Stimulated activated naive CD4-positive, alpha-beta T cell (primary cell): ENCODE measurements at places on chromosomes 4 and X.

DNA sequence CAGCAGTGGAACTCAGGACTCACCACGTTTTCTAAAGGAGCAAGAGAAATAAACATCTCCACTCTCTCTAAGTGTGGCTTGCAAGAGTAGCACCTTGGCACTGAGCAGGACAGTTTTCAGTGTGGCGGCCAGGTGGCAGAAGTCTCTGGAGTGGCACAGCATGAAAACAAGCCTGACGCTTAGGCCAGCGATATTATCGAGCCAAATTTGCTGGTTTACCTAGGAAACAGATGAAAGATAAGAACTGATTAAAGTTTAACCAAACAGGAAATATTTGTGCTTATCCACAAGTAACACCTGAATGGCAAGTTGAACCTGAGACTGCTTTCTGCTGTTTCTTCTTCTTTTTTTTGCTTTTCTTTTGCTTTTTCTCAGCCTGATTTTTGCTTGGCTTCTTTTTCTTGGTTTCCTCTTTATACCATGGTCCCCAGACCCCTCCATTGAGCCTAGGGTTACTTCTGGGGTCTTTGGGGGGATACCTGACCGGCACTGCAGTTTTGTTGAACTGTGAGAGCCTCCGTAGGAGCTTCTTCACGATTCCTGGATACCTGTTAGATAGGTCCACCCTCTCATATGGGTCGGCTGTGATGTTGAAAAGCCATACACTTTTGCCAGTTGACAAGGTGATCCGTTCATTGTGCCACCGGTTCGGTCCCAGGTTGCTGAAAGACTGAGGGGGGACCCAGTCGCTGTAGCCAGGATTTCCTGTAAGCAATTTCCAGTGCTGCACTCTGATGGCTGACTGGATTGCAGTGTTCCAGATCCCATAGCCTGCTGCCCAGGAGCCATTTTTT lies 77.3 kb downstream of the ARSJ start:
- DNase-seq: peak; percentile 28

DNA sequence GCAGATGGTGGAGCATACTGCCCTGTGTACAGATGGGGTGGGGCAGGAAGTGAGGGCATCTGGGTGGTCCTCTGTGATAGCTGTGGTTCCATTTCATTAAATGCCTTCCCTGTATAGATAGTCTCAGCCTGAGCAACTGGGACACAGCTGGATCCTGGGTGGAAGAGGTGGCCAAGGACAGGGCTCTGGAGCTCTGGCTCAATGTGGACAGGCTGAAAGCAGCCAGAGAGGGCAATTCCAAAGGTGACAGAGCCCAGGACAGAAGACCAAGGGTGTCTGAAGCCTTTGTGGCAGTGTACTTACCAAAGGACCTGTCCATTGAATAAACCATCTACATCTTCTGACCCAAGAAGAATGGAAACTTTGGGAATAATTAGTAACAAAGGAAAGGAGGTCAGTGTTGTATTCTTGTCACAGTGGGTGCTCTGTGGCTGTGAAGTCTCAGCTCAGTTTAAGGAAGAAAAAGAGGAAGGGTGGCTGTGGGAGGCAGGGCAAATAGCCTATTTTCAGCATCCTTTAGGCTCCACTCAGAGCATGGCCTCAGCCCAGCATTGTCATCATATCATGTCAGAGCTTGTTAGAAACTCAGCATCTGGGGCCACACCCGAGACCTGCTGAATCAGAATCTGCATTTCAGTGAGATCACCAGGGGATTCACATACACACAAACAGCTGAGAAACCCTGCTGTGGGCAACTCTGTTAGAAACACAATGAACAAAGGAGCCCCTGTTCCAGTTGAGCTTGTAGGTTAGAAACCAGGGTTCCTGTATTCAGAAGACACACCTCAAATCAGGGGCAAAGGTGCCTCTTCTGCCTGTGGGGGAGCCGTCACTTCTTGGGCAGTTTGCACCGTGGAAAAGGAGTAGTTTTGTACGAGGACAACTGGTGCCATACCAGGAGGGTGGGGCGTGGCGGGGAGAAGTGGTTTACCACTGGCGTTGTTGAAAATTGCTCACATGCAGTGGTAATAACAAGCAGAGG lies 168.6 kb downstream of the PTTG2 start:
- no peak for DNase-seq

- DNase-seq: no peak
Measured at GRCh38 chrX:48948589-48948988, 8.8 kb downstream of the OTUD5 start.

- no peak for DNase-seq
Measured at GRCh38 chr4:170306208-170306607, 216.5 kb upstream of the AADAT start.

GRCh38 chr4:4541040-4541631 lies 712 bp downstream of the STX18 start:
- no peak for DNase-seq

DNA sequence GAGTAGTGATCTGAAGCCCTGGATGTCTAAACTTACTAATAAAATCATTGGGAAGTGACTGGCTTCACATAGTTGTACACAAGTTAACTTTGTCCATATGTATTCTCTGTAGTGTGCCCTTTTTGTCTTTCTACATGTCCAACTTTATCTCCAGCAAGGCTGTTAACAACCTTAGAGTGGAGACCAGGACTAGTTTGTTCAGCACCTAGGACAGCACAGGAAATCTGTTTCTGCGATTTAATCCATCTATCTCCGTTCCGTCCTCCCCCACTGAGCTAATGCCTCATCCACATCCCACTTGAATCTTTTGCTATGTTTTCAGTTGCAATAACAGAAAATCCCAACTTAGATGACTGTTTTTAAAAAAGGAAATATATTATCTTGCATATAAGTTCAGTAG lies 3.4 kb upstream of the ARR3 start:
- no peak for DNase-seq

GRCh38 chr4:73139245-73139644 lies 69.7 kb upstream of the COX18 start:
- no peak for DNase-seq

- no peak for DNase-seq
Measured at GRCh38 chr4:148112231-148112982, 329.8 kb downstream of the NR3C2 start.

GRCh38 chr4:126440297-126440696 lies 1125.5 kb downstream of the FAT4 start:
- no peak for DNase-seq

DNA sequence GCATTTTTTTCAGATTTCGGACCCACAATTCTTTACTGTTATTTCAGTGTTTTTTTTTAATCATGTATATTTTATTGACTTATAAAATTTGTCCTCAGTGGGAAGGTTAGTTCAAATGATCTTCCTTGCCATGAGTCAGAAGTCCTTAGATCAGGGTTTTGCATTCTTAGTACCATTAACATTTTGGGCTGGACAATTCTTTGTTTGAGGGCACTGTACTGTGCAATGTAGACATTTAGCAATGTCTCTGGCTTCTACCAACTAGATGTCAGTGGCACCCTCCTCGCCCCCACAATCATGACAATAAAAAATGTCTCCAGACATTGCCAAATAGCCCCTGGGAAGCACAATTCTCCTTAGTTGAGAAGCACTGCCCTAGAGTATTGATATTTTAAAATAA lies 176.6 kb downstream of the VEGFC start:
- DNase-seq: no peak

GRCh38 chr4:164765833-164766232 lies 11.9 kb downstream of the SMIM31 start:
- DNase-seq: no peak

DNA sequence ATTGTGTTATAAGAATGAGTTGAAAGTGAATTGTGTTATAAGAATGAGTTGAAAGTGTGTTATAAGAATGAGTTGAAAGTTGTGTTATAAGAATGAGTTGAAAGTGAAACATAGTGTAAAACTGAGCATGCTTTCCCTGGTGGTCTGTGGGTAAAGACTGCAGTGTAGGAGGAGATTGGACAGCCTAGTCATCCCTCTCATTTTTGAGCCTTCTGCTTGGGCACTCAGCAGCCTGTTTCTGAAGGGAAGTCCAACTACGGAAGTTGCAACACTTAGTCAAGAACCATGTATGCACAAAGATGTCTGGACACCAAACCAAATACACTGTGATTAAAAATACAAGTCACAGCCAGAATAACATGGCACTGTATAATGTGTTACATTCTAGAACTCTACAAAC lies 72.6 kb downstream of the ANK2 start:
- DNase-seq: no peak

GRCh38 chrX:37697169-37697760 lies 11.7 kb downstream of the XK start:
- no peak for DNase-seq

DNA sequence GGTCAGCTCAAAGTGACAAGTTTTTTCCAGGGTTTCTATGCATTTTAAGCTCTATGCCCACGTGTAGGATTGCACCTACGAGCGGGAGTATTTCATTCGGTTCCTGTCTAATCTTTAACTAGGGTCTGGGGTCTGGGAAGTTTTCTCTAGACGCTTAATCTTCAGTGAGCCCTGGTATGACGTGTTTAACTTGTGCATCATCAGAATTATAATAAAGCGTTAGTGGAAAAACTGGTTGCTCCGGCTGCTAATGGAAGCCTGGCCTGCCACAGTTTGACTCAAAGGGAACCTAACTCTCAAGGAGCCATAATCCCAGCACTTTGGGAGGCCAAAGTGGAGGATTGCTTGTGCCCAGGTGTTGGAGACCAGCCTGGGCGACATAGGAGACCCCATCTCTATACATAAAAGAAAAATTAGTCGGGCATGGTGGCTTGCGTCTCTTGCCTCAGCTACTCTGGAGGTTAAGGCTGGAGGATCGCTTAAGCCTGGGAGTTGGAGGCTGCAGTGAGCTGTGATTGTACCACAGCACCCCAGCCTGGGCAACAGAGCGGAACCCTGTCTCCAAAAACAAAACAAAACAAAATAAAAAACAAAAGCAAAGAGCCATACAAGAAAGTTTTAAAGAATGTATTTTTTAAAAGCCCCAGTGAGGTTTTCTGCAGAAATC lies 30.2 kb downstream of the ARSD start:
- DNase-seq: no peak

- no peak for DNase-seq
Measured at GRCh38 chrX:72121383-72121782, 10.3 kb downstream of the RTL5 start.
